ENCODE measurements at places on chromosomes 1 and 21. TPM values are rescaled to one million over a fixed set of nuclear protein-coding genes. Genes with fewer than 3 reads are reported as not detected.

Gene GPR37L1
- total RNA-seq: not detected

DNA sequence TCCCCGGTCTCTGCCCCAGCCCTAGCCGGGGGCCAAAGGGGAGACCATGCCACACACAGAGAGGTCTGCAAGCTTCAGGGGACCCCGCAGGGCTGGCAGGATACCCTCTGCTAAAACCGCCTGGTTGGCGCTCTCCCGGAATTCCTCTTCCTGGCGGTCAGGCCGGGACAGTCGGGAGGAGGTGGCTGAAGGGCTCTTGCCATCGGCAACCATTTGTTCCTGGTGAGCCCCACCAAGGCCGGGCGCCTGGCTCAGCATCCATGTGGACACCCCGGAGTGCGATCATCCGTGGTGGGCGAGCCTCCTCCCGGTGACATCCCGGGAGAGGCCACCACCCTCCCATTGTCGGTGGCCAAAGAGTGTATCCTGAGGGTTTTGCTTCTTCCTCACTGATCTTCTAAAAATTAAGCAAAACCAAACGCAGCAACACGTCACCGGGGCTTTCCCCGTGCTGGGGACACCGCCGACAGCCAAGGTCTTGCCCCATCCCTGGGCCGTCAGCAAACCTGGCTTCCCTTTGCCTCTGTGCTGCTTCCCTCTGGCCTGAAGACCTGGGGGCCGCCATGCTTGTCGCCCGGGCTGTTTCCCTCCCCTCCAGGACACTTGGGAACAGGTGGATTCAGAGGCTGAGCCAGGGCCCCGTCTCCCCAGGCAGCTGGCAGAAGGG, 59.1 kb upstream of the TTC34 start:
- H3K36me3 ChIP-seq: no peaks in the 10 kb centered on the region
- no peak overlapping the region for H3K27ac ChIP-seq
- H3K4me1 ChIP-seq: no peaks in the 10 kb centered on the region
- no peak for DNase-seq

- no peaks in the 10 kb centered on the region for H3K4me1 ChIP-seq
- H3K36me3 ChIP-seq: no peaks in the 10 kb centered on the region
- H3K27me3 ChIP-seq: no peaks in the 10 kb centered on the region
- no peak overlapping the region for H3K4me3 ChIP-seq
These were observed 10.7 kb downstream of the TIE1 start for GRCh38 chr1:43311521-43311920.

- no peaks in the 10 kb centered on the region for H3K27me3 ChIP-seq
- H3K4me3 ChIP-seq: no peak overlapping the region
- DNase-seq: no peak
- no peaks in the 10 kb centered on the region for H3K36me3 ChIP-seq
- no peak overlapping the region for H3K27ac ChIP-seq
These were observed 324.1 kb downstream of the BARHL2 start for GRCh38 chr1:90393025-90393424.

GRCh38 chr1:47941609-47942239, 55.5 kb downstream of the TRABD2B start:
- no peak overlapping the region for H3K27ac ChIP-seq
- no peaks in the 10 kb centered on the region for H3K27me3 ChIP-seq
- H3K4me1 ChIP-seq: no peaks in the 10 kb centered on the region
- no peak overlapping the region for H3K4me3 ChIP-seq
- no peak for DNase-seq

DNA sequence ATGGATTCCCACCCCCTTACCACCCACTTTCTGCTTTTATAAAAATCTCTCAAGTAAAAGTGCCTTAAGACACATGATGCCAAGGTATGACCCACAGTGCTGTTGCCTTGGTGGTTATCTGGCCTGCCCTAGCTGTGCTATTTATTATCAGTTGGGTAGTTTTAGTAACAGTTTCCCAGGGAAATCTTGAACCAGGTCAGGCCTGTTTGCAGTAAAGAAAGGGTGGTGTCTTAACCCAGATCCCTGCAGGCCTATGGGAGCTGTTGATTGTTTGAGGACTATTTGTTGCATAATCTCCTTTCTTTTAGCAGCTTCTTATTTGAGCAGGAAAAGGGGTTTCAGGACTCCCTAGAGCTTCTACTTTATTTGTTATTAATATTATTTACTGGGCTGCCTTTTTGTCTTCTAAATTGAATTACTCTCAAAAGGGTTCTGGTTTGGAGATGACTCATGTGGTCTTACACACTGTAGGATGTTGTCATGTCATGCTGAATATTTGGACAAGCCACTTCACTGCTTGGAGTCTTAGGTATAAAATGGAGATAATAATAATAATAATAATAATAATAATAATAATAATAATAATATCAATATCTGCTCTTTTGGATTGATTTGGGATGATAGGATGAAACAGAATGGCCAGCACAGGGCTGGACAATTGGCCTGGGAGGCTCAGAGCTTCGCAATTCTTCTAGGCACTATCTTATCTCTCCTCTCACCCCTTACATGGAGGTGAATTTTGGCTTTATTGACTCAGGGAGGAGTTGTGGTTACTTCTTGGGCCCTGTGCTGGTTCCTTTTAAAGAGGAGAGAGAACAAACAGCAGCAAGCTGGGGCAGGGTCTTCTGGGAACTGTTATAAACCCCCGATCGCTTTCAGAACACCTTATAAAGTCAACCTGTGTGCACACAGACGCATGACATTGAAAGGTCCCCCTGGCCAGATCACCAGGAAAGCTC, 252.1 kb downstream of the PRDM2 start:
- H3K36me3 ChIP-seq: no peaks in the 10 kb centered on the region
- no peak overlapping the region for H3K4me3 ChIP-seq
- no peaks in the 10 kb centered on the region for H3K4me1 ChIP-seq
- H3K27me3 ChIP-seq: no peaks in the 10 kb centered on the region
- peak overlapping the region; percentile 94 for H3K27ac ChIP-seq

Gene PLCH2
- 0.16 TPM for total RNA-seq

Gene DIRAS3
- total RNA-seq: 0.96 TPM

GRCh38 chr1:19091196-19091953, 118.7 kb downstream of the UBR4 start:
- no peaks in the 10 kb centered on the region for H3K4me1 ChIP-seq
- no peaks in the 10 kb centered on the region for H3K27me3 ChIP-seq
- H3K27ac ChIP-seq: no peak overlapping the region

DNA sequence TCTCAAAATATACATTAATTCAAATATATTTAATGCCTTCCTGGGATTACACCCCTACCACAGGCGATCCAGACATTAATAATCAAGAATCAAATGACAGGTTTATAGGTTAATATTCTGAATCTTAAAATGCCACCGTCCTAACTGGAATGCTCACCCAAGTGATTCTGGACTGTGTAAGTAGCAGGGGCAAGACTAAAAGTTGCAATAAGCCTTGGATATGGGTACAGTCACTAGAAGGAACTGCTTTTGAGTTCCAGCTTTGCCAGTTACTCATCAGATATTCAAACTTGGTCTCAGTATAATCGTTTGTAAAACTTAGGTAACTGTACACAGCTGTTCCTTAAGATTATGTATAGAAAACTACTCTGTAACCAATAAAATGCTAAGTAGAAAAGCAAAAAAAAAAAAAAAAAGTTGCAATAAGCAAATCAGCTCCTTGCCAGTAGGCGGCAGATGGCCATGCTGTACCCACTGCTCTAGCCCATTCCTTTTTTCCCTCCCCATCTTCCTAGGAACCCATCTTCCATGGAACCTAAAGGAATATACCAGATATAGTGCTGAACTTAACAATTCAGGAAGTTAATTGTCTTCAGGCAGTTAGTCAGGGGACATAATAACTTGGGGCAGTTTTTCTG, 10.5 kb downstream of the RO60 start:
- no peak overlapping the region for H3K4me3 ChIP-seq
- H3K27ac ChIP-seq: no peak overlapping the region
- H3K27me3 ChIP-seq: no peaks in the 10 kb centered on the region
- no peaks in the 10 kb centered on the region for H3K4me1 ChIP-seq
- H3K36me3 ChIP-seq: no peaks in the 10 kb centered on the region
- no peak for DNase-seq

DNA sequence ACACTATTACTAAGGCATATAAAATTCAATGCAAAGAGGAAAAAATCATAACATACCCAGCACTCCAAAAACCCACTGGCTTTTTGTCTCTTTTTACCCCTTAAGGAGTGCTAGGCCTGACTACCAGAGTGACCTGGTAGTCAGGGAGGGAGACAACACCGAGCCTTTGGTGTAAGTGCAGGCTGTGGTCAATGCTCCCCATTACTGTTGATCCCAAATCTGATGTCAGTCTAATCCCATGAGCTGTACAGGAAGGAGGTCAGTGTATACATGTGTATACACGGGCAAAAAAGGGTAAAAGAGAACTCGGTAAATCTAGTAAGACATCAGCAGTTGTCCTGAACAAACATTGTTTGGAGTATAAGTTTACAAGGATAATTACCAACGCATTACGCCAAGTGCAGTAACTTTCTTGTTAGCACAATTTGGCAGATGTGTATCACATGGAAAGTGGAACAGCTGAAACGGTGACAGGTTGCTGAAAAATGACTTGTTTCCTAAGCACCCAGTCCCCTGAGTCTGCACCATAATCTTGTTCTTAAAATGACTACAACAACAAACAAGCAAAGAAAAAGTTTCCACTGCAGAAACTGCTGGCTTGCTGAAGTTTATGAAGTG, 217.9 kb downstream of the KCNH1 start:
- H3K4me3 ChIP-seq: no peak overlapping the region
- H3K27ac ChIP-seq: no peak overlapping the region
- H3K36me3 ChIP-seq: no peaks in the 10 kb centered on the region
- DNase-seq: no peak
- no peaks in the 10 kb centered on the region for H3K4me1 ChIP-seq

DNA sequence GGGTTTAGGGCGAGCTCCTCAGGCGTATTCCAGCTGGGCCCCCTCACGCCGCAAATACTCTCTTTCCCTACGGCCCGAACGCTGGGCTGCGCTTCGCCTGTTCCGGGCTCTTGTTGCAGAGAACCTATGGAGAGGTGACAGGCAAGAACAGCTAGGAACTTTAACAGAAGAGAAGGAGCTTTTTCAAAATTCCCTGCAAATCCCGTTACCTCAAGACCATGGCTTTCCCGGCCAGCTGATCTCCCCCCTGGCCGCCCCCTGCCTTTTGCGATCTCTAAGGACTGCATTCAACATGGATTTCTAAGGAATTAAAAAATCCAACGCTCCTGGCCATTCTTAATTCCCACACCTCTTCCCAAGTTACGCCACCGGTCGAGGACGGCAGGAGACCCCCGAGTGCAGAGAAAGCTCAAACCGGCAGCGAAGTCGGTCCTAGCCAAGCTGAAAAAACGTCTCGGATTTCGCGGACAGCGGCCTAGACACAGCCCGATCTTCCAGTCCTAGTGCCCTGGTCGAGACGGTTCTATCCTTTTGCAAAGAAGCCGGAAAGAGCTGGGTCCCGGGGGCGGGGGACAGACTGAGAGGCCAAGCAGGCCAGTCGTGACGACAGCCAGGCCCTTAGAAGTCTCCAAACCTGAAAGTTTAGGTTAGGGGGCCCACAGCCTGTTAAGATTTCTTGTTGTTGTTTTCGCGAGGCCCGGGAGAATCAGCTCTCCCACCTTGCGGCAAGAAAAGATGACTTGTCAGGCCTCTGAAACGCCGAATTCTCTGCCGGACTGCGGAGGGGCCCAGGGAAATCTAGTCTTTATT, 1.1 kb upstream of the TBX15 start:
- H3K4me3 ChIP-seq: peak overlapping the region; percentile 84
- H3K27me3 ChIP-seq: peaks cover 98% of the 10 kb centered on the region
- H3K4me1 ChIP-seq: no peaks in the 10 kb centered on the region
- no peaks in the 10 kb centered on the region for H3K36me3 ChIP-seq
- DNase-seq: no peak
- peak overlapping the region; percentile 94 for H3K27ac ChIP-seq

Gene TSPEAR
- 0.15 TPM for total RNA-seq

- no peak overlapping the region for H3K27ac ChIP-seq
- no peaks in the 10 kb centered on the region for H3K27me3 ChIP-seq
- DNase-seq: no peak
- H3K36me3 ChIP-seq: no peaks in the 10 kb centered on the region
These were observed 122.5 kb downstream of the ELAVL4 start for GRCh38 chr1:50231209-50231608.

Gene HCRTR1
- total RNA-seq: not detected

Gene RPL11
- 1,340 TPM for total RNA-seq

DNA sequence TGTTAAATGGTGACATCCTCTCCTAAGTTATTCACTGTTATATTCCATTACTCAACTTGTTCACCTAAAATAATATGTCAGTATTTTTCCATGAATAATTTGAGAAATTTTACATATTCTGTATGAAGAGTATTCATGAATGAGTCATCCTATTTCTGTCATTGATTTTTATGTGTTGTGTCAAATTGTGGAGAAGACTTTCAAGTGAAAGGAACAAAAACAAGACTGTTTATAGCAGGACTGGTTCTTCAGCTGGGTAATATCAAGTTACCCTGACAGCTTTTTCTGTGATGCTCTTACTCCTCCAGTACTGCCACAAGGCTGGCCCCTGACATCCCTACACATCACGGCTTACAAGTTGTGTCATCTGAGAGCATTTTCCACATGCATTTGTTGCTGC, 847.7 kb downstream of the NCAM2 start:
- no peaks in the 10 kb centered on the region for H3K36me3 ChIP-seq
- H3K4me1 ChIP-seq: no peaks in the 10 kb centered on the region
- H3K27ac ChIP-seq: no peak overlapping the region
- H3K4me3 ChIP-seq: no peak overlapping the region

DNA sequence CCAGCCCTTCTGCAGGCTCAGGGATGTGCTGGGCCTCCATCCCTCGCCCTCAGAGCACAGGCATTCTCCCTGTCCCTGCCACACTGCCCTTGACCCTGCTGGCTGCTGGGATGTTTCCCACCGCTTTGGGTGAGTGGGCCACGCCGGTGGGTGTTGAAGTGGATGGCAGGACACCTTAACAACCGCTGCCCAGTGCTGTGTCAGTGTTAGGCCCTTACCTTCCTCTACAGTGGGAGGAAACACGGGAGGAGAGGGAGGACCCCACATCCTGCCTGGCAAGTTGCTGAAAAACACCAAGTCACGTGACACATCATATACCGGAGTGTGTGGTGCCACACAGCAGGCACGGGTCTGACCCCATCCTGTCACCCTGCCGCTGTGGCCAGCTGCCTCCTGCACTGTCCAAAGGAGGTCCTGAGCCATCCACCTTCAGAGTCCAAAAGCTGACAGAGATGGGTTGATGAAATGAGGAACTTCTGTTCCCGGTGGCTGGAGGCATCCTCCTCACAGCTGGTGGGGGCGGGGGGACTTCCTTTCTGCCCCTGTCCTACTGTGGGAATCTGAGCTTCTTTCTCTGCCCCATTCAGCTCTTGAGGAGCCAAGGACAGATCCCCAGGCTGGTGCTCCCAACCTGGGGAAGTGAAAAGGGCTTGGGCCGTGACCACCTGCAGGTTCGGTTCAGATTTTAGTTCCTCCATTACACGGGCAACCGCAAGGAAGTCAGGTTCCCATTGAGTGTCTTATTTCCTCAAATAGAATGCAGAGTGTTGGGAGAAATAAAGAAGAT, 3.2 kb upstream of the THEMIS2 start:
- H3K4me1 ChIP-seq: no peaks in the 10 kb centered on the region
- no peak overlapping the region for H3K4me3 ChIP-seq
- no peaks in the 10 kb centered on the region for H3K27me3 ChIP-seq
- no peaks in the 10 kb centered on the region for H3K36me3 ChIP-seq
